ENCODE measurements at places on chromosomes 6 and 20.
A peak's percentile ranks its signal among the peaks of the same experiment; 100 is the strongest.

GRCh38 chr20:19973961-19974629 is 43.1 kb upstream of the NAA20 start:
- DNase-seq = no peak

DNA sequence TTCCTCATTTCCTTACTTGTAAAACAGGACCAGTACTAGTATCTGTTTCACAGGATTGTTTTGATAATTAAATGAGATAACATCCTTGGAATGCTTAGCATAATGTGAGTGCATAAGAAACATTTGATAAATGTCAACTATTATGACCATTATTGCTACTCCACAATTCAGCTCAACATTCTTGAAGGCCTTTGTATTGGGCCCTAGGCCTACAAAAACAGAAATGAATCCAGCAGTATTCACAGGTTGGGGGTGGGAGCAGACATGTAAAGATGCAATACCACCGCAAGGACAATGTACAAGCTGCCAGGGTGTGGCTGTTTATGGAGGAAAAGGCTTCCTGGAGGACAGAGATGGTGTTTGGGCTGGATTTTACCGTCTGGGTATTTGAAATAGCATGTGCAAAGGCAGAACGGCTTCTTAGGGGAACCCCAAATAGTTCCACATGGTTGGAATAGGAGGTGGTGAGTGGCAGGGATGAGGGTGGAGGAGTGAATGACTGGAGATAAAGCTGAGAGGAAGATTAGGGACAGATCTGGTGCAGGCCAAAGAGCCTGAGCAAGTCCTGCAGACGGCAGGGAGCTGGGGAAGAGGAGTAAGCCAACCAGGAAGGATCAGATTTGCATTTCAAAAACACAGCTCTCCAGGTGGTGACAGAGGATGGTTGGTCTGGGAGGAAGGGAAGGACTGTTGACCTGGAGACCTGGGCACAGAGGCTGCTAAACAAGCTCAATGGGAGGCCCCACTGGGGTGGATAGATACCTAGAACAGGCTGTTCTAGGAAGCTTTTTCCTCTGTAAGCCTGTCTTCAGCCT is 57.0 kb upstream of the EPB41L1 start:
- DNase-seq = no peak

GRCh38 chr6:128558021-128558420 is 37.6 kb upstream of the PTPRK start:
- no peak for DNase-seq

GRCh38 chr6:160013987-160014868 is 45.3 kb downstream of the IGF2R start:
- DNase-seq = no peak

- no peak for DNase-seq
These were observed 333.4 kb downstream of the BCKDHB start for GRCh38 chr6:80439721-80440470.

DNA sequence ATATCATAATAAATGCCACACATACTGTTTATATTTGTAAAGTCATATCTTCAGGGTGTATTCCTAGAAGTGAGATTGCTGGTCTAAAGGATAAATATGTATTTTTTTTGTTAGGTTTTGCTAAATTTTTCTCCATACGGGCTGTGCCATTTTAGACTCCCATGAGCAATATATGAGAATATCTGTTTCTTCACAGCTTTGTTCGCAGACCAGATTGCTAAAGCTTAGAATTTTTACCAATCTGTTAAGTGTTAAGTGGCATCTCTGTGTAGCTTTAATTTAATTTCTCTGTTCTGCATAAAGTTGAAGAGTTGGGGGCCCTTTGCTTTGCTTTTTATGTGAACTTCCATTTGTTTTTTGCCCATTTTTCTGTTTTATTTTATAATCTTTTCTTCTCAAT is 32.3 kb upstream of the NUS1 start:
- no peak for DNase-seq

DNA sequence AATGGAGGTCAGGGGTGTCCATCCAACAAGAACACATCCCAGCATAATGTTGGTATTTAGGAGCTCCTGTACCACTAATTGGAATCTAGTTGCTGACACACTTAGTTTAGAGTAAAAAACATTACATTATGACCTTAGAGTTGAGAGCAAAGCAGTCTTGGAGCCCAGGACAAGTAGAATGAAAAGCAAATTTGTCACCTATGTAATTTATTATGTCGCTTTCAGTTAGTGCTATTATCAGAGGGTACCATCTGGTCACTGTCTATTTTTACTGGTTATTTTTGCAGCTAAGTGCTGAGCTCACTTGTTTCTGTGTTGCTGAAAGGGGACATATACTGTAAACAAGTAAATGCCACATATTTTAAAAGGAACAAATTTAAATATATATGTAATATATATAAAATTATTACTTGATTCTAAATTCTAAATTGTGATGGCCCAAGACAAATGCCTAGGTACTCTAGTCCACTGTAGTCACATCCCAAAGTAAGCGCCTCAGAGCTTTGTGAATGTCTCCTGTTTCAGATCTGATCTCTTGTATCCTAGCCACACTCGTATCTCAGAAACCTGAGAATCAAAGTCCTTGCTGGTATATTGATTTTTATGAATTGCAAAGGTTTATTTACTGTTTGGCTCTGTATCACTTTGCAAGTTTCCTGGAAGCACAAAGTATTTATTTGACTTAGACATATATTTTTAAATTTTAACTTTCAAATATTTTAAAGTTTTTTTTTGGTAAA is 148.6 kb upstream of the MAN1A1 start:
- no peak for DNase-seq

DNA sequence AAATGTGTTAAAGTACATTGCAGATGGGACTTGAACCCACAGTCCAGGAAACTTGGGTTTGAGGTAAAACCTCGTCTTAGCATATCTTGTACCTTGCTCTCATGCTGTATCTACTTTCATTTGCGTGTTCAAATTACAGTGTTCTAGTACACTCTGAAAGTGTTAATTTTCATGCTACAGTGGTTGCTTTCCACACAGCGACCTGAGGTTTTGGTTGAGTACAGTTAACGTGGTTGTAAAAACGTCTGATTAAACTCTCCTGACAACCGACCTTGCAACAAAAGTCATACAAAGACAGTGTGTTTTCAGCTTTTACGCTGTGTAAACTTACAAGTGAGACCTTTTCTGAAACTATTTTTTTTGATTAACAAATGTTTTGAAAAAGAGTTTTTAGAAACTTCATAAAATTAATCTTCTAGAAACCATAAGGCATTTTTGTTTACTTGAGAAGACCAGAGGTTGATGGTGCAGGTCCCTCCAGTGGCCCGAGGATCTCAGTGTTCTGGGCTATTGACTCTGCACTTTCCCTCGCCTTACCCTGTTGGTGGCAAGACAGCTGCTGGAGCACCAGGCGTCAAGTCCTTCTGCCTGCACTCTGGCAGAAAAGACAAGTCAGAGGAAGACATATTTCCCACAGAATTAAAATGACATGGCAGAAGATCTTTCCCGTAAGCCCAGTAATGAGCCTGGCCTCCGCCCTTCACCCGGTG is 334.0 kb downstream of the THBS2 start:
- no peak for DNase-seq

DNA sequence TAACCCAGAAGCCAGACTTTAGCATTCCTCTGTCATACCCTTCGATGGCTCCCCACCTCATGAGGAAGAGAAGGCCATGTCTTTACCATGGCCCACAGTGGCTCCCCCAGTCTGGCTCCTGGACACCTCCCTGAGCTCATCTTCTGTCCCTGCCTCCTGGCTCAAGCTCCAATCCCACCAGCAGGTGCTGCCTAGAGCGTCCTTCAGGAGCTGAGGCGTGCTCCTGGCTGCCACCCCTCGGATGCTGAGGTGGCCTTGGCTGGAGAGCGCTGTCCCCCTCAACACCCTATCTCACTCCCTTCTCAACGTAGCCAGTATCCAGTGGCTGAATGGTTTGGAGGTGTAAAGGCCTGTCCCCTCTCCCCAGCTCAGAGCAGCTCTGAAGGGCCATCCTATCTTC is 47.4 kb upstream of the RANBP9 start:
- DNase-seq = no peak

DNA sequence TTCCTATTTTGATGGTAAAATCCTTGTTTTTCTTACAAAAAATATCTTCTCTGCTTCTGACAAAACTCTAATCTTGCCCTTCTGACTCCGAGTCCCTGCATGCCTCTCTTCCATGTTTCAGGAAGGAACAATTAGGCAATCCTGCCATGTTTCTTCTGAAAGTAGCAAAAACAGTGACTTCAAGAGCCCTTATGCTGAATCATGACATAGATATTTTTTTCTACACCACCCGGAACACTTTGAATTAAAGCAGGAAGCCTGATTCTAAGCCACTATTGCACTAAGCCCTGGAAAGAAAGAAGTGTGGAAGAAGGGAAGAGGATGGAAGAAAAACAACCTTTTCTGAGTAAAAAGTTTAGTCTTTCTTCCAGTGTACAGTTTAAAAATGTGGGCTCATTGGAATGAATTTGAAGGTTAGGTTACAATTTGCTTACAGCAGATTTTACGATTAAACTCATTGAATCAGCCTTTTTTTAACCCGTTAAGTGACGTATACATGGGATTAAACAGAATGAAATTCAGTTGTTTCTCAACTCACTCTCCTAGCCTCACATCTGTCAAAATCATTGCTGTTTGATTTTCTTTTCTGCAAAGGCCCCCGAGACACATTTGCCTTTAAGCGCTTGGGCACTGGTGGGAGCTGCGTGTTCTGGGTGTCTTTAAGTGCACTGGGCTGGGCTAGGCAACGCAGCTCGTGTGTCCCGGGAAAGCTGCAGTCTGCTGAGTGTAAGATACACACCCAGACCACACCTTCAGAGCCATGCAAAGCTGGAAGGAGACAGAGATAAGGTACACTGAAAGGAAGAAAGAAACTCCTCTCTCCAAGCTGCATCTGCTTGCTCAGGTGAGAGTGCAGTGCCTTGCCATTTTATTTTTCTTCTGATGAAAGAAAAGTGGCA is 159.4 kb upstream of the CITED2 start:
- no peak for DNase-seq

- DNase-seq = no peak
These were observed 565.4 kb downstream of the RFPL4B start for GRCh38 chr6:112912416-112913101.

GRCh38 chr20:32359633-32360332 is 1.7 kb downstream of the ASXL1 start:
- no peak for DNase-seq

GRCh38 chr6:150380256-150380655 is 11.4 kb downstream of the IYD start:
- DNase-seq = no peak

GRCh38 chr20:7994809-7995208 is 24.8 kb downstream of the TMX4 start:
- DNase-seq = no peak

- peak; percentile 12 for DNase-seq
These were observed 127.0 kb upstream of the EDN1 start for GRCh38 chr6:12163149-12163548.

- DNase-seq = no peak
These were observed 46.1 kb upstream of the PBOV1 start for GRCh38 chr6:138264372-138264880.

GRCh38 chr6:120348926-120349325 is 985.4 kb downstream of the TBC1D32 start:
- DNase-seq = no peak

DNA sequence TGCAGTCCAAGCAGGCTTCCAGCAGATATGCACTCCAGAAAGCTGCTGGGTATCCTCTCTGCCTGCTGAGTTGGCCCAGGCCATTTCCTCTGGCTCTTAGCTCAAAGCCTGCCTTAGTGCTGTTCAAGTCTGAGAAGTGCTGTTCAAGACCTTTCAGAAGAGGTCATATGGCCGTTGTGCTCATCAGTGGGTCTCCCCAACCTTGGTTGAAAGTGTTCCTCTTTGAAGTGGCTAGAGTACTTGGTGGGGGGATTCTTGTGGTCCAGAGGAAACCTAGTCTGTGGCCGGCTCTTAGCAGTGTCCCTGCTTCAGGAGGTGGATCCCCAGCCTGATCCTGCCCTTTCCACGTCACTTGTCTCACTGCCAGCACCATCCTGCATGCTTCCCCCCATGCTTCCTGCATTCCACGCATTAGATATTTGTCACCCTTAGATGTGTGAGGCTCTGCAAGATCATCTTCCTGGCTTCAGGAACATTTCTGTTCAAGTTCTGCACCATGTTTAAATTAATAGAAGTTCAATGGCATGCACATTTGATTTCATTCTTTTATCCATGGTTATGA is 105.0 kb downstream of the FIG4 start:
- DNase-seq = no peak

GRCh38 chr6:151679081-151679480 is 128.4 kb upstream of the ESR1 start:
- DNase-seq = no peak

DNA sequence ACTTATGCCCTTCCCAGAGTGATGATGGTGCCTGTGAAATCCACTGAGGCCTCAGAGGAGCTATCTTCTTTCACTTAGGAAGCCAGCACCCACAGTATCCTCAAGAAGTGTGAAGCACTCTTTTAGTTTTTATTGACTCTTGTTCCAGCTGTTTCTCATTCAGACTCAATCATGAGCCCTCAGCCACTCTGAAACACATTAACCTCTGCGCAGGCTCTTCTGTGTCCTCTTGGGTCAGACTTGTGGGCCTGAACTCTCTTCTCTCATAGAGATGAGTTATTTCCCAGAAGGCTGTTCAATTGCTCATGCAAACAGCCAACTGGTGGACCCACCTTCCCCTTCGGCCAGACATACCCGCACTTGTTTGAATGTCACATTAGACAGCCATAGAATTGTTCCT is 27.8 kb upstream of the PREP start:
- DNase-seq = no peak

GRCh38 chr6:142738731-142739130 is 206.2 kb downstream of the HIVEP2 start:
- no peak for DNase-seq
